ENCODE measurements at places on chromosomes 3 and 15.

- peak; percentile 53 for DNase-seq
Observed at GRCh38 chr3:104604326-104605010, 762.2 kb upstream of the ALCAM start.

DNA sequence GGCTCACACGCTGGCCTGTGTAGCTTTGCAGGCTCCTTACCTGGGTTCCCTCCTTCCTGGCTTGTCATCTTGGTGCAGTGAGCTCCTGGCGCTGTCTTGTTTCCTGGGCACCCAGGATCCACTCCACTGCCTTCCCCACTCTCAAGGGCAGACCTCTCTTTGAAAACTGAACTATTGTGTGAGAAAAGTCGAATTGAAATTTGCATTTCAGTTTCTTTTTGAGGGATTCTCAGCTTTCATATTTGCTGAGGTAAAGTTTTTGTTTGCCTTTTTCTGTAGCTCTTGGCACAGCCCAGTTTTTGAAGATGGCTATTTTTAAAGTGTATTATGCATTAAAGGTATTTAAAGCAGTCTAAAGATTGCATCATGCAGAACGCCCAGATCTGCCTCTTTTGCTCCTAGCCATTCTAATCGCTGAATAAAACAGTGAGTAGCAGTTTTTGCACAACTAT is 70.1 kb downstream of the CCK start:
- DNase-seq, result no peak

DNA sequence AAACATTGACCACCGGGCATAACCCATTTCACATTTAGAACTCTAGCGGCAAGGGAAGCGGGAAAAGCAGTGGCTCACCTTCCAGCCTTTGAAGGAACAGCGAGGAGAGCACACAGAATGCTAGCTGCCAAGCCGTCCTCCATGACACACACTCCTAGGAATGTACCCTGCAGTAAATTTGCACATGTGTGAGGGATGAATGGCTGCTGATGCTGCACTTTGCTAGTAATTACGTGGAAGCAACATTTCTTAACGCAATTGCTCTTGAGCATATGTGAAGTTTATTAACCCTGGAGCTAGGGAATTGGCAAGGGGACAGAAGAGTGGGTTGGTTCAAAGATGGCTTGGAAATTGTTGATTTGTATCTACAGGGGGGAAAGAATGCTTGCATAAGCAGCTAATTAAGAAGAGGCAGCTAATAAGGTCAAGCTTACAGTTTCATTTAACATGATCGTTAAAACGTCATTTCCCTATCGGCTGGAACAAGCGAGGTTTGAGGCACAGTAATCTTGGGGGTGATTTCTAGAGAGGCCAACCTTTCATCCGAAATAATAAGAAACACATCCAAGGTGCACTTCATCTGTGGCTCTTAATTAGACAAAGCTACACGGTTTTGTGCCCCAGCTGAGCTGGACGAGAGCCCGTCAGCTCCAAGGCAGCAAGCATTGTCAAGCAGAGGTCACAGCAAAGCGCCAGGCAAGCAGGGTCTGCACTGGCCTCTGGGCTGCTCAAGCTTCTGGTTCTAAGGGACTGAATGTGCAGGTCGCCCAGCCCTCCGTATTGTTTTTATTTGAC is 123.4 kb downstream of the CHSY1 start:
- no peak for DNase-seq

GRCh38 chr15:92656089-92656488 is 514 bp upstream of the FAM174B start:
- no peak for DNase-seq

DNA sequence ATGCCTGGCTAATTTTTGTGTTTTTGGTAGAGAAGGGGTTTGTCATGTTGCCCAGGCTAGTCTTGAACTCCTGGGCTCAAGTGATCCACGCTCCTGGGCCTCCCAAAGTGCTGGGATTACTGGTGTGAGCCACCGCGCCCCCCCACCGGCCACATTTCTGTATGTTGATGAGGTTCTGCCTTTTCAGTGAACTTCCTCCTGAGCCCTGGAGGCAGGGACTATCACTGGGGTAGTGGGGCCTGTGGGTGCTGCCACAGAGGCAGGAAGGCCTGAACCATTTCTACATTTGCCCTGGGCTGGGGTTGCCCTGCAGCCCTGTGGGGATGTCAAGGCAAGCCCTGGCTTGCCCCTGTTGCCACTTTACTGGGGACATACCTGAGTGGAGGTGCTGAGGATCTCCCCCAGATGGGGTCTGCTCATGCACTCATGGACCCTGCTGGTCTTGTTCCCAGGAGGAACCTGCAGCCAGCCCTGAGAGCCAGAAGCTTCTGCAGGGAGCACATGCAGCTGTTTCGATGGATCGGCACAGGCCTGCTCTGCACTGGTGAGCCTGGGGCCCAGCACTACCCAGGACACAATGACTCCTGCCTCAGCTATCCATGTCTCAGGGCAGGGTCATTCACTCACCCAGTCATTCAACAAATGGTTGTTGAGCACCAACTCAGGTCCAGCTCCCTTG is 5.7 kb downstream of the SLC28A1 start:
- DNase-seq, result peak; percentile 3

DNA sequence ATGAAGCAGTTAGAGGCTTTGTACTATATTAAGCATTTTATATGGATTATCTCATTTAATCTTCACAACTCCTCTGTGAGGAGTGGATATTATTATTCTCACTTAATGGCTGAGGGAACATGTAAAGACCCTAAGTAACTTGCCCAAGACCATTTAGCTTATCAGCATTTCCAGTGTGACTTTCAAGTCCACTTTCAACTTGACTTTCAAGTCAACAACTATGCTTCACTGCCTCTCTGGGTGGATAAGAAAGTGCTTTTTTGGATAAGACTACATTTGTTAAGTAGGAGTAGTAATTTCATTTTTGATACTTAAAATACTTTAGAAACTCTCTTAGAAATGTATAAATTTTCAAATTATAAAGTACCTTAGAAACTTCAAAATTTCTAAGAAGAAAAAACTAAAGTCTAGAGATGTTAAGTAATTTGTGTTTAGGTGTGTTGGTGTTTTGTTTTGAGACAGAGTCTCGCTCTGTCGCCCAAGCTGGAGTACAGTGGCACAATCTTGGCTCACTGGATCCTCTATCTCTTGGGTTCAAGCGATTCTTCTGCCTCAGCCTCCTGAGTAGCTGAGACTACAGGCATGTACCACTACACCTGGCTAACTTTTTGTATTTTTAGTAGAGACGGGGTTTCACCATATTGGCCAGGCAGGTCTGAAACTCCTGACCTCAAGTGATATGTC is 71.8 kb downstream of the MINDY2 start:
- DNase-seq, result no peak

GRCh38 chr15:78402061-78402610 is 35.9 kb upstream of the IREB2 start:
- DNase-seq, result no peak

GRCh38 chr3:100561459-100562158 is 47.8 kb upstream of the ADGRG7 start:
- no peak for DNase-seq

DNA sequence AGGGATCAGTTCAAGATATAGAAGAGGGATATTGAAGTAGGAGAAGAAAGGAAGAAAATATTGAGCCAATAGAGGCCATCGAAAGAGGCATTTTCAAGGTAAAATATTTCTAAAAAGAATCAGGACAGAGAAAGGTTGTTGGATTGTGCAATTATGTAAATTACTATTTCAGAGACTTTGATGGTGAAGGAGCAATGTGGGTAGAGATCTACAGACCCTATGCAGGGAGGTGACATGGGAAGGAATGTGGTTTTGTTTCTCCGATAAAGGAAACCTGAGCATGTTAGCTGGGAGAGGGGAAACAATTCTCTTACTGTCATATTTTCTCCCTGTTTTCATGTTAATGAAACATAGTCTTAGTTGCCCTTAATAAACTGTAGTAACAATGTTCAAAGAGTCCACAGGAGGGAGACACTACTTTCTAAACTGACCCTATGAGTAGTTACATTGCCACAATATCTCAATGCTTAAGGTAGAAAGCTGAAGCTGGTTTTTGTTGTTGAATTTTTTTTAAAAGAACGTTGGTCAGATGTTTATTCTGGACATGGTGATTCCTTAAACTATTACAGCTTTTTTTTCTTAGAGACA is 133.3 kb downstream of the GRM7 start:
- peak; percentile 73 for DNase-seq

DNA sequence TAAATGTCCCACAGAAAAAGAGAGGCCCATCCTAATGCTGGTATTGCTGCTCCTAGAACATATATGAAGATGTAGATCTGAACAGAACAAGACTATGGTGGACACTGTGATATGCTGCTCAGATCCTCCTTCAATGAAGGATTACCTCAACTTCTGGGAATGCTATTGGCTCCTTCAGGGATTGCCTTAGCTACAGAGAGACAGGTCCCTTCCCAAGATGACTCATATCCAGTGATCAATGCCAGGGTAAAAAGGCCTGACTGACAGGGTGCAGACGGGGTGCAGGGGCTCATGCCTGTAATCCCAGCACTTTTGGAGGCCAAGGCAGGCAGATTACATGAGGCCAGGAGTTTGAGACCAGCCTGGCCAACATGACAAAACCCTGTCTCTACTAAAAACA is 20.5 kb upstream of the STAG1 start:
- no peak for DNase-seq

- no peak for DNase-seq
Observed at GRCh38 chr3:38829404-38829803, 13.4 kb upstream of the SCN10A start.

- DNase-seq, result peak; percentile 11
Observed at GRCh38 chr15:98703126-98703685, 54.9 kb downstream of the IGF1R start.

DNA sequence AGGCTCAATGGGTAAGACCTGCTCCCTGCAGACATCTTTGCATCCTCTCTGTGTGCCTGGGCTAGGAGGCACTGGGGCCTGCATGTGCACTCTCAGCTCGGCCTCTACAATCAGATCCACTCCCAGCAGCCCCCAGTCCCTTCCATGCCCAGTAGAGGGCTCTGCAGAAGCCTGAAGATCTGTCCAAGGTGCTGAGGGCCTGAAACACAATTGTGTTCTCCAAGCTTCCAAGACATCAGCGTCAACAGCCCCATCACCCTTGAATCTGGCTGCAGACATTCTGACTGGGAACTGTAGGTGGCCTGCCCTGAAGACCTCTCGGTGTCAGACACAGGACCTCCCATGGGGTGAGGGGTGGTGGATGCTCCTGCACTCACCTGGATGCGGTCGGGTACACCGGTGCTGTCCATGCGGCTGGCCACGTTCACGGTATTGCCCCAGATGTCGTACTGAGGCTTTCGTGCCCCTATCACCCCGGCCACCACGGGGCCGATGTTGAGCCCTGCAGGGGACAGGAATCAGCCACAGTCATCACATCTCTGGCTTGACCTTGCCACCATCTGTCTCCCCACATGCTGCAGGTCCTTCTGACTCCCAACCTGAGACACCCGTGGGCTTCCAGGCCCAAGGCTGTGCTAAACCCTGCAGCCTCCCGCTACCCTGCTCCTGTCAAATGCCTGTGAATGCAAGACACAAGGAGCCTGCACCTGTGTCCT is 84.7 kb downstream of the SEC22A start:
- DNase-seq, result peak; percentile 74

DNA sequence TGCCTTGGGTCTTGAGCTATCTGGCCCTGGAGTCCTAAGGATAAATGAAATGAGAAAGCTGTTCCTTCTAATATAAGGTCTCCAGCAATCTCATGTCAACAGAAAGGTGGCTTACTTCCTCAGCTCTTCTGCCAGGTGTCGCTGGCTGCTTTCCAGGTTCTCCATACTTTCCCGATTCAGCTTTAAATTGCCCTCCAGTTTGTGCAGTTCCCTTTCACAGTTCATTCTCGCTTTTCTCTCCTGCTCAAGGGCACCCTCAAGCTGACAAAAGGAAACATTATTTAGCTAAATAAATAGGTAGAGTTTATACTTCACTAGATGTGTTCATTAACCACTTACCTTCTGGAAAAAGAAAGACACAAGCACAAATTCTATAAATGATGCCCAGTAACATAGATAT is 73.0 kb downstream of the MYH15 start:
- no peak for DNase-seq

Data from Kasumi-1 (cell line).